Activated CD4-positive, alpha-beta memory T cell treated with anti-CD3 and anti-CD28 coated beads for 36 hours (primary cell): ENCODE measurements at places on chromosomes 7 and 10. TPM values are rescaled to one million over a fixed set of nuclear protein-coding genes. Genes with fewer than 3 reads are reported as not detected.

MYO1G gene
- total RNA-seq: 436 TPM

HKDC1 gene
- total RNA-seq: 0.67 TPM

KCP gene
- 0.05 TPM for total RNA-seq

LIPF gene
- total RNA-seq: not detected

ANKRD61 gene
- total RNA-seq: 0.33 TPM

GPR85 gene
- total RNA-seq: not detected

AS3MT gene
- 0.59 TPM for total RNA-seq

TMEM178B gene
- 0.58 TPM for total RNA-seq

NME8 gene
- not detected for total RNA-seq

IFIT2 gene
- 26.6 TPM for total RNA-seq

CYP3A7 gene
- total RNA-seq: not detected

NKX2-3 gene
- total RNA-seq: not detected

ASB10 gene
- total RNA-seq: not detected

FAM25G gene
- not detected for total RNA-seq

WNT8B gene
- 0.46 TPM for total RNA-seq

AIMP2 gene
- total RNA-seq: 38.6 TPM

SPDYE6 gene
- not detected for total RNA-seq

ANAPC16 gene
- 119 TPM for total RNA-seq

CTBP2 gene
- total RNA-seq: 0.29 TPM

INHBA gene
- total RNA-seq: not detected

ZNF22 gene
- total RNA-seq: 19.3 TPM
